ENCODE measurements at places on chromosomes 5 and 9.

DNA sequence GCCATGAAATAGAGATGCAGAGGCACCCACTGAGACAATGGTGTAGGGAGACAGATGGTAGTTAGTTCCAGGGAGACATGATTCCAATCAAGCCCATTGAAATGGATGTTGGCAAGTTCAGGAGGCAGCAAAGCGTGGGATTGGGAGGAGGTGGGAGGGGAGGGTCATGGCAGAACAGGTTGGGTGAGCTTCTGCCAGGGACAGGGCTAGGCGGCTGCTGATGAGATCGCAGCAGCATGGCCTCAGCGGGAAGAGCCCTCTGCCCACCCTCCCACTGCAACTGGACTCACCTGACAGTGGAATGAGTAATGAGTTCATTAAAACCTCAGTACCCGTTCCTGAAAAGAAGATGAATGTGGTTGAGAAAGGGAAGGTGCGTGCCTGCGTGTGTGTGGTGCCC, 418.2 kb downstream of the CDK5RAP2 start:
- DNase-seq, result no peak

DNA sequence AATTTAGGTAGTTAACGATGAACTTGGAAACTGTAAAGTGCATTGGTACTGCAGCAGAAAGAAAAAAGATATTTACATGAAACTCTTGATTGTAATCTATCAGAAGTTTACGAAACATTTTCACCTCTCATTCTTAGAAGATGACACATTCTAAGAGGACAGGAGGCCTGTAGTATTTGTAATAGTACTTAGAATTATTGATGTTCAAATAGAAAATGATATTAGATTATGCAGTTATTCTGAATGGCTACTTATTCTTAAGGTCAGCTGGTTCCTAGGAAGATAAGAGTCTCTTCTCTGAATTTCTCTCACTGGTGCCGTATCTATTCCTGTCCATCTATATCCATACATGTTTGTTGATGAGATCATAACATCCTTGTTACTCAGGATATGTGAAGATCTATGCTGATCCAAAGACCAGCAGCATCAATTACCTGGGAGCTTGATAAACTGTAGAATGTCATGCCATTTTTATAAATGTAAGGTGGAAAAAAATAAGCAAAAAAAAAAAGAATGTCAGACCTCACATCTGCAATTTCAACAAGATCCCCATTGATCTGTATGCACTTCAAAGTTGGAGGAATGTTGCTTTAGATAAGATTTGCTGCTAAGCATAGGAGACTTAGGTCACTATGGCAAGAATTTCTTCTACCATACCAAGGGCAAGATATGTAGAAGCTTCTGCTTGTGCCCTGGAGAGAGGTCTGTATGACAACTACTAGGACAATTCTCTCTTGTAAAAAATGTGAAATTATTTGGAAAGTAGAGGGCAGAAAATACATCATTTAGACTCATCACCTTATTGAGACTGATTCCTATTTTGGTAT, 42.4 kb upstream of the RICTOR start:
- DNase-seq, result no peak

GRCh38 chr5:84213861-84214260, 170.8 kb downstream of the EDIL3 start:
- no peak for DNase-seq

- no peak for DNase-seq
These were observed 263.5 kb upstream of the ANKRD55 start for GRCh38 chr5:56496581-56497063.

DNA sequence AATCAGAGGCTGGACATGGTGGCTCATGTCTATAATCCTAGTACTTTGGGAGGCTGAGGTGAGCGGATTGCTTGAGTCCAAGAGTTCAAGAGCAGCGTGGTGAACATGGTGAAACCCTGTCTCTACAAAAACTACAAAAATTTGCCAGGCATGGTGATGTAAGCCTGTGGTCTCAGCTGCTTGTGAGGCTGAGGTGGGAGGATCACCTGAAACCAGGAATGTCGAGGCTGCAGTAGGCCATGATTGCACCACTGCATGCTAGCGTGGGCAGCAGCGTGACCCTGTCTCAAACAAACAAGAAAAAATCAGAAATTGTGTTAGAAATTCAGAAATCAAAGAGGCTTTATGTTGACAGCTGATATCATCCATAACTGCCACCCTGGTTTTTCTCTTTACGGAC, 21.4 kb downstream of the JMY start:
- DNase-seq, result no peak

GRCh38 chr5:63686181-63686580, 276.1 kb downstream of the HTR1A start:
- DNase-seq, result no peak

GRCh38 chr9:70878576-70878975, 242.8 kb downstream of the TRPM3 start:
- no peak for DNase-seq

GRCh38 chr9:121178676-121179372, 22.8 kb downstream of the RAB14 start:
- DNase-seq, result no peak

DNA sequence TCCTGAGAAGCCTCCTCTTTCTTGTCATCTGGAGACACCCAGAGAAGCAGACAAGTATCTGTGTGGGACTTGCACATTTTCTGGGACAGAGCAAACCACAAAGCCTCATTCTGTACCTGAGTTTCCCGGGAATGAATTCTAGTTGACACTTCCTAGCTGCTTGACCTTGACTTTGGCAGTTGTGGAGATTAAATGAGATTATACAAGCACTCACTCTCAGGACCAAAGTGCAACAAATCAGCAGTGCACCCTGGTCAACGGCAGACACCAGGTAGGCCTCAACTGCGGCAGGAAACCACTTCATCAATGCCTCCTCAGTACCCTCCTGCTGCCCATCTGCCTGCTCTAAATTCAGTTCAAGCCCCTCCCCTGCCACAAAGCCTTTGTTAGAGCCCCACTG, 114.7 kb upstream of the PANK3 start:
- DNase-seq, result no peak

- DNase-seq, result no peak
These were observed 100.5 kb downstream of the PSAT1 start for GRCh38 chr9:78397454-78397853.

DNA sequence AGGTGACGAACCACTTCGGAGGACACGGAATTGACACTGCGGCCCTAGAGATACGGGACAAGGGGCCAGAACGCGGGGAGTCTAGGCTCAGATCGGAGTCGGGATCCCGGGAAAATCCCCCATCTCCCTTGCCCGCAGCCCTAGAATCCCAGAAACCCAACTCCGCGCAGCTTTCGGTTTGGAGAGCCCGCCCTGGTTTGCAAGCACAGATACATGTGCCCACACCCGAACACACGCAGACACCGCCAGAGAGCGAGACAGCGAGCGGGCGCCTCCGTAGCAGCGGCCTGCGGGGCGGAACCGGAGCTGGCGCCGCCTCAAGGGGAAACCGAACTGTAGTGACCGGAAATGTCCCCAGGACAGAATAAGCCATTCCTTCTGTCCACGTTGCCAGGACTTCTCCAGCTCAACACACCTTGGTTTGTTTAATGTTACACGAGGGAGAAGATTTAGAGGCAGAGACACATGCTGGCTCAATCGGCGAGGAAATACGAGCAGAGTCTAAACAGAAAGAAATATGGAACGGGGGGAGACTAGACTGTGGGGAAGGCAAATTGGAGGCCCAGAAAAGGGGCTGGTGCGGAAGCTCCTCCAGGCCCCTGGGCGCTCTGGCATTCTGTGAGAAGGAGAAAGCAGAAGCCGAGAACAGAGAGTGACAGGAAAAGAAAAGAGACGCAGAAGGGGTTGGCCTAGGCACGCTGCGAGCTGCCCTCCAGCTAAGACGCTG, 2.9 kb upstream of the PAX5 start:
- no peak for DNase-seq

DNA sequence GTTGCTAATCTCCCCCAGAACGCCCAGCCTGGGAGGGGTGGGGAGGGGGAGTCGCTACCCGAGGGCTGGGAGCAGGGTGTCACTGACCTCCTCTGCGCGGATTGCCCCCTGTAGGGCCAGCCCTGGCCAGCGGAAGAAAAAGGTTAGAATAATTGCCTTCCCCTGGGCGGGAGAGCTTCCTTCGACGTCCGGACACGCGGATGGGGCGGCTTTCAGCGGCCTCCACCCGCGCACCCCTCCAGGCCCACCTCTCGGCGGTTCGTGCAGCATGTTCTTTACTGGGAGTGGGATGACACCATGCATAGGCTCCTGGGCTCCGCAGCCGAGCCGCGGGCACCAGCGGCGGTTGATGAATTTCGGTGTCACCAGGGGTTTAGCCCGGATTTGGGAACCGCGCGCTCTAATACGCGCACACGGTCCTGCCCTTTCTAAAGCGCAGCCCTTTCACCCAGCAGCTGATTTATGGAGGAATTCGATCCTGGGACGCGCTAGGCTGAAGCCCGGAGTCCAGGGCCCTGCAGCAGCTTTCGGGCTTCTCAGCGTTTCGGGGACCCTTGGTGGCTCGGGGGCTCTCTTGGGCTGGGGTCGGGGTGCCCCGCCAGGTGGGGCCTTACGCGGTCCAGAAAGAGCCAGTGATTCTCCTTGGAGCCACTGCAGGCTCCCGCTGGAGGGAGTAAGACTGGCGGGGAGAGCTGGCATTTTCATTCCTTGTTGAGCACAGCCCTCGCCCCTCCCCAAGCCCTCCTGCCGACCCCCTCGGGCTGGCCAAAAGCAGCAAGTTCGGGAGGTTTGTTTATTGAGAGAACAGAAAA, 10.1 kb downstream of the LMX1B start:
- DNase-seq, result no peak

DNA sequence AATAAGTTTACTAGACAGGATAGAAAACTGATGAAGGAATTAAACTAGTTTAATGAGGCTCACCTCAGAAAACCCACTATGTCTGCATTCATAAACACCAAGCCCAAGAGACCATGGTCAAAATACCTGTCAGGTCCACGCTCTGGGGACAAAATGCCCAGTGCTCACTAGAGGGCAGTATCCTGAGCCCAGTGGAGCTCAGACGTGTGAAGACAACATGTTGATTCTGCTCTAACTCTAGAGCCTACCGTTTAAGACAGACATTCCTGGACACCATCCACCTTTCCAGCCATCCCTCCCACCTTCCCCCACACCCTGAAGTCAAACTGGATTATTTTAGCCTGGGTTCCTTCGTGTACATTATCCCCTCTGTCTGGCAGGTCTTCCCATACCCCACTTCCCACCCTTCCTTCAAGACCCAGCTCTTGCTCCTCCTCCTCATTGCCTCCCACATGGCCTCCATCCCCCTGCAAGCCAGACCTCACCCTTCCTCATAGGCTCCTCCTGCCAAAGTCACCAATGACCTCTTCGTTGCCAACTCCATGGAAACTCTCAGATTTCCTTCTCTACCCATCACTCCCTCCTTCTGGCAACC, 142.3 kb upstream of the FSTL4 start:
- DNase-seq, result no peak

DNA sequence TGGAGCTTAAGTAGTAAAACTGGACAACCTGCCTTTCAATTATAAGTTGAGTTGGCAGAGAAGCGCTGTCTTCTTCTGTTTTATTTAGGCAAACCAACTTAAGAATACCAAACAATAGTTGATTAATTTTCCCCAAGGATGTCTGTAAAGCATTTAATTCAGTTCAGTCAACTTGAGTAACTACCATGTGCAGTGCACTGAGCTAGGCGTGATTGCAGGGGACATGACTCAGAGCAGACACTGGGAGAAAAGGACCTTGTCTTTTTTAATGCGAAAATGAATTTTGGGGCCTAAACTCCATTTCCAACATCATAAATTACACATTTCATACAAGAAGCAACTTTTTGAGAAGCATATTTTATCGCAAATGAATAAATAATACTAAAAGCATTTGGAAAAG, 66.3 kb downstream of the FBXL7 start:
- no peak for DNase-seq

- no peak for DNase-seq
These were observed 88.9 kb downstream of the PCSK5 start for GRCh38 chr9:75979362-75979761.

- no peak for DNase-seq
These were observed 998.8 kb downstream of the MAT2B start for GRCh38 chr5:164504141-164504772.

- DNase-seq, result no peak
These were observed 108.0 kb upstream of the RAD23B start for GRCh38 chr9:107175041-107175440.

GRCh38 chr5:124622851-124623250, 123.6 kb downstream of the ZNF608 start:
- DNase-seq, result no peak

DNA sequence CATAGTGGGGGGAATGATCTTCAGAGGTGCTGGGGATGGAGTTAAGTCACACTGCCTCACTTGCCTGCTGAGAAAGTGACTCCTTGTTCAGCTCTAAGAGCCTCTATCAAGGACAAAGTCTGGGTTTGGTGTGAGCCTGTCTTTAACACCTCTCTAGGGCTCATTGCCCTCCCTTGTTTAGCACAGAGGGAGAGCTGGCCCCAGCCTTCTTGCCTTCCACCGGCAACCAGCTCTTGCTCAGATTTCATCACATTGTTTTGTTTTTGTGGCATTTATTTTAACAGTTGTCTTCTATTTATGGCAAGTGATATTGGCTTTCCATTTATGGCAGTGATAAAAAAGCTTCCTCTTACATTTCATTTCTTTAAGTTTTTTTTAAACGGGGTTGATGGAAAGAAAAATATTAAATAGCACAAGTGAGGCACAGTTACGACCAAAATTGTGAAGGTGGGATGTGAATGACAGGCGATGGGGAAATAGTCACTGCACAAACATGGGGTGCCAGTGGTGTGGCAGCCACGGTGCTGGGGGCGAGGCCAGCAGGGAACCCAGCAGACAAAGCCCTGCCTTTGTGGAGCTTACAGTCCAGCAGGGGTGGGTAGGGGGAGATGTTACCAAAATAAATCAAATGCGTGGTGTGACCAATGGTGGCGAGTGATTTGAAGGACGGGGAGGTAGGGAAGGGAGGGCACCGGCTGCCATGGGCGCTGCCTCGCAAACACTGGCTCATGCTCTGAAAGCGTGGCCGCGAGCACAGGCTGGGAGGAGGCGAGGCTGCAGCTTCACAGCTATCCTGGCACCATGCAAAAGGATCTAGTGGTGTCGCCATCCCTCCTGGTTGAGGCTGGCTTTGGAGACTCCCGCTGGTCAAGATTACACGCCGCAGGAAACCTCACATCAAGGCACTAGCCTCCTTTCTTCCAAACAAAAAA, 21.2 kb upstream of the UNC5A start:
- no peak for DNase-seq

- no peak for DNase-seq
These were observed 10.5 kb upstream of the SCGB3A1 start for GRCh38 chr5:180601591-180602480.

GRCh38 chr9:121950866-121951265, 142.2 kb downstream of the TTLL11 start:
- DNase-seq, result no peak

DNA sequence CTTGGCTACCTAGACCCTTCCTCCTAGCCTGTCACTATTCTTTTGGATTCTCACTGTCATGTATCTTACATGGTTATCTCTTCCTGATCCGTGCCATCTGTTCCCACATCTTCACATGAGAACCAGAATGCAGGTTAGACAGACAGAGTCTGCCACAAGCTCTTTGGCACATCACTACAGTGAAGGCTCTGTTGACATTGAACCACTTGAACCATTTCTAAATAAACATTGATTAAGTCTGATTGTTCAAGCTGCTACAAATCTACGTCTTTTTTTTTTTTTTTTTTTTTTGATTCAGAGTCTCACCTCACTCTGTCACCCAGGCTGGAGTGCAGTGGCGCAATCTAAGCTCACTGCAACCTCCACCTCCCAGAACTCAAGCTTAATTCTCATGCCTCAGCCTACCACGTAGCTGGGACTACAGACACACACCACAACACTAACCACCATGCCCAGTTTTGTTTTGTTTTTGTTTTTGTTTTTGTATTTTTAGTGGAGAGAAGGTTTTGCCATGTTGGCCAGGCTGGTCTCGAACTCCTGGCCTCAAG, 85.1 kb upstream of the LRRTM2 start:
- DNase-seq, result no peak

GRCh38 chr5:153153086-153153485, 337.4 kb upstream of the GRIA1 start:
- DNase-seq, result no peak

Measured in stimulated activated CD4-positive, alpha-beta T cell treated with anti-CD3 and anti-CD28 coated beads, TNF-alpha, amount 100 ng/mL, for 1 hour (primary cell).